ENCODE measurements at places on chromosomes 13 and 19.

- no peak for DNase-seq
Observed at GRCh38 chr13:98386637-98387036, 190.3 kb downstream of the STK24 start.

DNA sequence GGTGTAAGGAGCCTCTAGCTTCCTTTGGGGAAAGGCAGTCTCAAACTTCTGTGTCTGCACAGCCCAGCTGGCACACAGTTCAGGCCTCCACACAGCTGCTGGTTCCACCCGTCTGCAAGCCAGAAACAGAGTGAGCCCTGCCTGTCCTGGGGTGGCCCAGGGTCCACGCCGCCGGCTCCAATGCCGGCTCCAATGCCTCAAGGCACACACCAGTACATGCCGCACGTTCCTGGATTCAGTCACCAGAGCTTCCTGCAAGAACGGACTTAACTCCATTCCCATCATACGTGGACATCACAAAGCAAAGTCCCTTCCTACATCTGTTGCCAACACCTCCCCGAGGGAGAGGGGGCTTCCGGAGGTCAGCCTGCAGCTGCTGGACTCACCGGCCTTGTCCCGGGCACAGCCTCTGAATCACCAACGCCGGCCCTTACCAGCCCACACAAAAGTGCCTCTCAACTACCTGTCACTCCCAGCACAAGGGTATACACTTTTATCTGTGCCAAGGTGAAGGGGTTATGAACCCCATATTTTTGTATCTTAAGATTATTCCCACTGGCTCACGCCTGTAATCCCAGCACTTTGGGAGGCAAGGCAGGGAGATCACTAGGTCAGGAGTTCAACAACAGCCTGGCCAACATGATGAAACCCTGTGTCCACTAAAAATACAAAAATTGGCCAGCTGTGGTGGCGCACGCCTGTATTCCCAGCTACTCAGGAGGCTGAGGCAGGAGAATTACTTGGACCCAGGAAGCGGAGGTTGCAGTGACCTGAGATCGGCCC, 8.5 kb downstream of the SH3GL1 start:
- peak; percentile 89 for DNase-seq

- DNase-seq, result no peak
Observed at GRCh38 chr13:102694937-102695336, at the start of gene METTL21C. METTL21C (minus strand) TSS chr13:102695044; CDS start chr13:102694498, 546 bp downstream.

GRCh38 chr19:16446108-16446723, 25.6 kb downstream of the EPS15L1 start:
- DNase-seq, result no peak

- peak; percentile 21 for DNase-seq
Observed at GRCh38 chr19:14871619-14872230, 14.2 kb downstream of the OR7A17 start.

DNA sequence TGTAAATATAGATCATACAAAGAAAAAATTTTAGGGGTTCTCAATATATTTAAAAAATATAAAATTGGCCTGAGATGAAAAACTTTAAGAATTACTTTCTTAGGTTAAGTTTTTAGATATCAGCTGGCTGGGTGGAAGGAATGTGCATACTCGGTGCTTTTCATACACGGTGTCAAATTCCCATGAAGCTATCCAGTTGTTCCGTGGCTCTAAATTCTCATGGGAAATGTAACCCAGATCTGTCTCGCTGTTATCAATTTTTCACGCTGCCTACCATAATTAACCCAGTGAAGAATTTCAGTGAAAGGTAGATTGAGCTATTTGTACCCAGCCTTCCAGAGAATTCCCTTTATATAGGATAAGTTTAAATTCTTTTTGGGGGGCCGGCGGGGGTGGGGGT, 11.6 kb upstream of the ZNF835 start:
- DNase-seq, result no peak

- no peak for DNase-seq
Observed at GRCh38 chr13:98675837-98676236, 76.6 kb downstream of the SLC15A1 start.

DNA sequence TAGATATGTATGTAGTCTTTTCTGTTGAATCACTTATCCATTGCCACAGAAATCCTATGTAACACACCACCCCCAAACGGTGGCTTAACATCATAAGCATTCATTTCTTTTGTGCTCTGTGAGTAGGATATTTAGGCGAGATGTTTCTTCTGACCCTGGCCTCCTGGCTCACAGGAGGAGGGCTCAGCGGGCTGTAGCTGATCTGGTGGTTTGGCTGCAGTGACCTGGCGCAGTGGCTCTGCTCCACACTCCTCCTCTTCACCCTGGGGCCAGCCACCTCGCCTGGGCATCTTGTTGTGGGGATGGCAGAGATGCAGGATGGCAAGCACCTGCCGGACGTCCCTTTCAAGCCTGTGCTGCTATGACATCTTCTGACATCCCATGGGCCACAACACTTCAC, 147.1 kb upstream of the IRS2 start:
- no peak for DNase-seq

GRCh38 chr19:4969292-4969771, 419 bp downstream of the KDM4B start:
- no peak for DNase-seq

DNA sequence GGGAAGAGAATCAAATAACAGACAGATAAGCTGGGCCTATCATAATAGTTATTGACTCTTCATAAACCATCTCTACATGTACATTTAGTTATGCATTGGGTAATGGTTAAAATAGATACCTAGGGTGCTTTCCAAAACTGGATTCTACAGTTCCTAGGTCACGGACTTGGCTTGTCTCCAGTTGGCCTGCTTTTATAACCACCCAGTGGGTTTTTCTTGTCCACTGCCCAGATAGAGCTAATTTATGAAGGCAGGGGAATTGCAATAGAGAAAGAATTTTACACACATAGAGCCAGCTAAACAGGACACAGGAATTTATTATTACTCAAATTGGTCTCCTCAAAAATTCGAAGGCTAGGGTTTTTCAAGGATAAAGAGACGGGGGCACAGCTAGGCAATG, 97.3 kb downstream of the FAM216B start:
- DNase-seq, result no peak

DNA sequence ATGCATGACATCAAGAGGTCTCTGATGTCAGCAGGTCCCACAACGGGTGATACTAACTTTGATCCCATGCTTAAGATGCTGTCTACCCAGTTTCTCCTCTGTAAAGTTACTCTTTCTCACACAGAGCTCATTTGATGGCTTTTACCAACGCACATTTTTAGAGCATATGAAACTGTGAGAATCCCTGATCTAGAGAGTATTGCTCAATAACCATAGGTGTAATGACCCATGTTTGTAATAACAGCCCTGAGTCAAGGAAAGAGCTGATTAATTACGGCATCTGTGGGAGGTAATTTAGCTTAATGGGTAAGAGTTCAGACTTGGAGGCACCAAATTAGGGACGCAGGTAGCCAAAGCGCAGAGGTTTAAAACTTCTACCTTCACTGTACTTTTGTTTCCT, 18.0 kb upstream of the IZUMO2 start:
- no peak for DNase-seq
